SK-N-SH (cell line): ENCODE measurements at places on chromosomes 13 and 19.

DNA sequence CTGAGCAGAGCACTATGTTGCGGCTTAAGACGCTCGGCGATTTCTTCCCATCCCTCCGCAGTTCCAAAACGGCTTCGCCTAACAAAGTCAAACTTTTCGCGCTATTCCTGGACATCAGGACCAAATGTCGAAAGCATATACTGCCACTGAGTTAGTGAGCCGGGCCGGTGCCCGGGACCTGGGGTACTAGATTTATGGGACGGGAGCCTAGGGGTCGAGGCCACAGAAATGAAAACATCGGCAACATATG is 699 bp downstream of the RCBTB2 start:
- no peak for DNase-seq

GRCh38 chr13:39531646-39532045 is 71.3 kb downstream of the LHFPL6 start:
- DNase-seq, result no peak

DNA sequence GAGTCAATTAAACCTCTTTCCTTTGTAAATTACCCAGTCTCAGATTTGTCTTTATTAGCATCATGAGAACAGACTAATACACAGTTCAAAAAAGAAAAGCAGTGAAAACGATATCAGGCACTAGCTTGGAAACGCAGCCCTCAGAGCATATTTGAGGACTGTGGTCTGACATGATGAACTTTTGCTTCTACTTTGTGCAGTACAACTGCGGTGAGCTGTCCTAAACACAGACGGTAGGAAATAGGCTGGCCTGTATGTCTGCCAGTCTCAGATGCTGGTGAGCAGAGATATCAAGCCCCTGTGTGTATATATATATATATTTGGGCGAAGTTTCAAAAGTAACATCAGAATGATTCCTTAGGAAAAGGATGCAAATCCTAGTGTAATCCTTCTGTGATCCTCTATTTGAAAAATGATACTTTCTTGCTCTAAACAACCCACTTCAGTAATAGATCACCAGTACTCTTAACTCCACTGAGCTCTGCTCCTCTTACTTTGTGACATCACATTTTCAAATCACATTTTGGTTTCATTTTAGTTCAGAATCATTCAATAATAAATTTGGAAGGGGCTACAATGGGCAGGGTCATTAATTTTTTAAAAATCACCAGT is 74.4 kb downstream of the TNFRSF19 start:
- no peak for DNase-seq

DNA sequence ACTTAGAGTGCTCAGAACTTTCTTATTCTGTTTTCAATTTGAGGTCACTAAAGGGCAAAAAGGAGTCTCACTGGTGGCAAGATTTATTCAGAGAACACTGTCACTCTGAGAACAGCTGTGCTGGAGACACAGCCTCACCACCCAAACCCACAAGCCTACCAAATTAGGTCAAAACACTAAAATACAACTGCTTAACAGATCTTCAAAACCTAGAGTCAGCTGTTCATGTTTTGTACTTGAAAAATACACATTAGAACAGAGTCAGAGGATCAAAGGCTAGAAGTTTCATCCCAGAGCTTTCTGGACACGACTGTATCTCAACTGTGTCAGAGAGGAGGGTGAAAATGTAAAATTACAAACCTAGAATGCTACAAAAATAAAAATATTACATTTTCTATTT is 89.3 kb downstream of the MIPEP start:
- DNase-seq, result no peak

GRCh38 chr13:61778531-61778930 is 362.9 kb upstream of the PCDH20 start:
- DNase-seq, result no peak

DNA sequence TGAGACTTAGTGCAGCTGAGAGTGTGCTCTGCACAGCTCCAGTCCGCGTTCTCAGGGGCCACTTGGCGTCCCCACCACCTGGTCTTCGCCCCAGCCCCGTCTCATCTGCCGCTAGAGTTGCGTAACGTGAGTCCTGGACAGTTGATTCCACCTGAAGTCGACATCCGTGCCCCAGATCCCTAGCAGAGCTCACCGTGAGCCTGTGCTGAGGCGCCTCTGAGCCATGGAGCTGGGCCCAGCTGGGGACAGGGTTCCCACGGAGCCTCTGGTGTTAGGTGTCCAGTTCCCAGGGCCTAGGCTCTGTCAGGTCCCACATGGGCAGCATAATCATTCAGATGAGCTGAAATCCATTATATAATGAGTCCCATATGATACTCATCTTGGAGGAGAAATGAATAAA is 147.1 kb upstream of the SOX1 start:
- DNase-seq, result no peak

DNA sequence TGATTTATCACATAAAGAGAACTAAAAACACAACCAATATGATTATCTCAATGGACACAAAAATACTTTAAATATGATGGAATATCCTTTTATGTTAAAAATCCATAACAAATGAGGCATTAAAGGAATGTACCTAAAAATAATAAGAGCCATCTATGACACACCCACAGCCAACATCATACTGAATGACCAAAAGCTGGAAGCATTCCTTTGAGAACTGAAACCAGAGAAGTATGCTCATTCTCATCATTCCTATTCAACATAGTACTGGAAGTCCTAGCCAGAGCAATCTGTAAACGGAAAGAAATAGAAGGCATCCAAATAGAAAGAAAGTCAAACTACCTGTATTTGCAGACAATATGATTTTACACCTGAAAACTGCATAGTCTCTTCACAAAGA is 671.0 kb downstream of the SLITRK1 start:
- no peak for DNase-seq

- no peak for DNase-seq
These were observed 981.5 kb downstream of the DIAPH3 start for GRCh38 chr13:59182241-59182640.

DNA sequence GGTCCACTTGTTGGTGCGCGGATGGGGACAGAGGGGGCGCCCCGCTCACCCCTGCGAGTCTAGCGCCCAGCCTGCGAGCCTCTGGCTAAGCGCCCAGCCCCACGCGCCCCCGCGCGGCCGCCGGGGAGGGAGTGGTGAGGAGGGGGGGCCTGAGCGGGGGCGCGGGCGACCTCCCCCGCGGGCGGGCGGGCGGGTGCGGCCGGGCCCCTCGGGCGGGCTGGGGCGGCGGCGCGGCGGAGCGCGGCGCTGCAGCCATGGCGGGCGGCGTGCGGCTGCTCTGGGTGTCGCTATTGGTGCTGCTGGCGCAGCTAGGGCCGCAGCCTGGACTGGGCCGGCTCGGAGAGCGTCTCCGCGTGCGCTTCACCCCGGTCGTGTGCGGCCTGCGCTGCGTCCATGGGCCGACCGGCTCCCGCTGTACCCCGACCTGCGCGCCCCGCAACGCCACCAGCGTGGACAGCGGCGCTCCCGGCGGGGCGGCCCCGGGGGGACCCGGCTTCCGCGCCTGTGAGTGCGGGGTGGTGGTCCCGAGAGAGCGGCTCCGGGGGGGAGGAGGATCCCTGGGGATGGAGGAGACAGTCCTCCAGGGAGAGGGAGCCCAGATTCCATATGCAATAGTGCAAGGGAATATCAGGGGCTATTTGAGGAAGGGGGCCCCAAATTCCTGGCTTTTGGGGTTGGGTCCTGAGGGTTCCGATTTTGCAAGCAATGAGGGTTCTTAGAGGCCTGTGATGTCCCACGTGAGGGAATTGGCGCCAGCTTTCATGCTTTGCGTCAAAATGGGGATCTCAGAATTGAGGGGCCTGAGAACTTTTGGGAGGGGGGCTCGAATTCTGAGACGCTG is at the start of gene LTBP4:
TSS of gene LTBP4 (plus strand) at position 236 of the 841 bp plus-strand sequence. CDS start at position 255, 19 bp downstream.
- DNase-seq, result peak; percentile 74

DNA sequence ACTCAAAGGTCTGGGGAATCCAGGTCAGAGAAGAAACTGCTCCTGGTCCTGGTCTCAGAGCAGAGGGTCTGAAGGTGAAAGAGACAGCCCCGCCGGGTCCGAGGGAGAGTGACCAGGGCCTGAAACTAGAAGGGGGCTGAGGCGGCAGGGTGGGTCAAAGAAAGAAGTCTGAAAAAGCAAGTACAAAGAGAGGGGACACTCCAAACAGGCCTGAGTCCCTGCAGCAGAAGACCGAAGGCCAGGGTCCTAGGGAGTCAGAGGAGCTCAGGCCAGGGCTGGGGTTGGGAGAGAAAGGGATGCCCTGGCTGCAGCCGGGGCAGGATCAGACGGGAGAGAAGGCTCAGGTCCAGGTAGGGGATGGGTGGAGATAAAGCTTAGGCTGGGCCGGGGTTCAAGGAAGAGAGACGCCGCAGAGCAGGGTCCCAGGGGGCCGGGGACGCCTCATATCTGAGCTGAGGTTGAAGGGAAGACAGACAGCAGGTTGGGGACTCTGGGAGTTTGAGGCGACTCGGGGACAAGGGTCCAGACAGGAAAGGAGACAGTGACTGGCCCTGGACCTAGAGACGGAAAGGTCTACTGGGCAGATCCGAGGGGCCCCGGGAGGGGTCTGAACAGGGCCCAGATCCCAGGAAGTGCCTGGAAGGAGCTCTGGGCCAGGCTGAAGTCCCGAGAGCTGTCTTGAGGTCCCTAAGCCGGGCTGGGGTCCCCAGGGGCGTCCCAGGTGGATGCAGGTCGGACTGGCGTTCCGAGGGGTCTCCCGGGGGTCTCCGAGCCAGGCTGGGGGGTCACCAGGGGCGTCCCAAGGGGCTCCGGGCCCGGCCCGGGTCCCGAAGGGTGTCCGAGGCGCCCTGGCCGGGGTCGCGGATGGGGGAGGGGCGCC is 795 bp downstream of the MLLT1 start:
- no peak for DNase-seq

GRCh38 chr13:110105136-110105535 is 201.8 kb downstream of the COL4A1 start:
- no peak for DNase-seq

DNA sequence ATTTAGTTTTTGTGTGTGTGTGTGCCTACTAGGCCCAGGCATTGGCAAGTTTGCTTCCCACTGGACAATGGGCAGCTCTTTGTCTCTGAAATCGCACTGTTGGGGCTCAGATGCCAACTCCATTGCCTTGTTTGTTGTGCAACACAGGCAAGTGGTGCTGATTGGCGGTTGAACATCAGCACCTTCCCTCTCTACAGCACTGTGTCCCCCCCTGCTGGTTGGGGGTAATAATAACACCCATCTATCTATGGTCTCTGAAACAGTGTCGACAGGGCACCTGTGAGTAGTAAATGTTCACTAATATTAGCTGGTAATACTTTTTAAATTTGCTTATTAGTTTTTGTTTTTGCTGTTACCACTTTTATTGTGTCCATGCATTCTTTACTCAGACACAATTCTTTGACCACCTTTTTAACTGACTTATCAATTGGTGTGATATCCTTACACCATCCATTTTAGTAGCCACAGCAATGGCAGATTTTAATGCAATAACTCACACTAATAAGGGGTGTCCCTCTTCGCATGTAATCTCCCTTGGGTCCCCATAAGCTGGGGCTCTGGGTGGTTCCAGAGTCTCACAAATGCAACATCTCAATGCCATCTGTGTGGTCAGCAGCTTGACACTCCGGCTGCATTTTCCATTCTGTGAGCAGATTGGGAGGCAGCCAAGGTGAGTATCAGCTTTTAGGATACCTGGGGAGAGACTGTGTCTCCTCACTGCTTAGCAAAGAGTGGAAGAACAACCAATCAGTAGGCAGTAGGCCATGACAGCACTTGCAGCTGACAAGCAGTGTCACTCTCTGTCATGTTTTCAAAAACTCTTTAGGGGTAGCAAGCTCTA is 47.7 kb upstream of the UQCRFS1 start:
- DNase-seq, result peak; percentile 52

DNA sequence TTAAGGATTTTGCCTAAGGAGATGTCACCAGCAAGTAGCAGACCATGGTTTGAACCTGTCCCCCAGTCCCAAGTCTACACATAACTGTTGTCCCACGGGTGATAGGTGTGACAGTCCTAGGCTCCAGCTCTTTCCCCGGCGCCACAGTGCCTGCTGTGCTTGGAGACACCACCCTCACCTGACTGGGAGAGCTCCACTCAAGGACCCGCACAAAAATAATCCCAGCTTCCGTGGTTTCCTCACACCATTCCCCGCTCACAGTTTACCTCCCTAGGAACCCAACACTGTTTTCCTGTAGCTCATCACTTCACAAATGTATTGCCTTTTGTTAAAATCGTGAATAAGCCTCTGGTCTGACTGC is 19.8 kb upstream of the RASA3 start:
- DNase-seq, result no peak

DNA sequence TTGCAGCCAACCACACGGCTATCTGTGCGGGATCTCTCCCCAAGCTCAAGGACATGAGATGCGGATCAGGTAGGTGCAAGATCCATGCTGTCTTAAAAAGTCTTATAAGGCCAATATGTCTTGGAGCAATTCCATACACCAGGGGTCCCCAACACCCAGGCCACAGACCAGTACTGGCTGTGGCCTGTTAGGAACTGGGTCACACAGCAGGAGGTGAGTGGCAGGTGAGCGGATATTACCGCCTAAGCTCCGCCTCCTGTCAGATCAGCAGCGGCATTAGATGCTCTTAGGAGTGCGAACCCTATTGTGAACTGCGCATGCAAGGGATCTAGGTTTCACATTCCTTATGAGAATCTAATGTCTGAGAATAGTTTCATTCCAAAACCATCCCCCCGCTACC is 68.8 kb upstream of the ZNF599 start:
- no peak for DNase-seq

DNA sequence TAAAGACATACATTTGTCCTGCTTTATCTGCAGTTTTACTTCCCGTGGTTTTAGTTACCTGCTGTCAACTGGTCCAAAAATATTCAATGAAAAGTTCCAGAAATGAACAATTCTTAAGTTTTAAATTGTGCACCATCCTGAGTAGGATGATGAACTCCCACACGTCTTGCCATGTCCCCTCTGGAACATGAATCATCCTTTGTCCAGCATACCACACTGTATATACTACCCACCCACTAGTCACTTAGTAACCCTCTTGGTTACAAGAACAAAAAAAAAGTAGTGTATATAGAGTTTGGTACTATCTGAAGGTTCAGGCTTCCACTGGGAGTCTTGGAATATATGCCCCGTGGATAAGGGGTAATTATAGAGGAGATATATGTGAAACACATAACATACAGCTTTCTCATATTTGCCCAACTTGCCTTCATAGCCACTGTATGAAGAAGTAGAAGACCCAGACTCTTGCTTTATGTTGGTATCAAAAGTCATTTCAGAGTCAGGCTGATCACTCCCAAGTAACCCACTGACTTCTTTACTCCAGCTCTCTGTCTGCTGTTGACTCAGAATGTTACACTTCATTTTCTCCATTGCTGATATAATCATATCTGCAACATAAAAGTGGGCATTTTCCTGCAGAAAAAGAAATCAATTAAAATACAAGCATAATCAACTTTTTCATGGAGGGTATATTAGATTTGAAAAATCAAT is 19.3 kb downstream of the RUBCNL start:
- no peak for DNase-seq

DNA sequence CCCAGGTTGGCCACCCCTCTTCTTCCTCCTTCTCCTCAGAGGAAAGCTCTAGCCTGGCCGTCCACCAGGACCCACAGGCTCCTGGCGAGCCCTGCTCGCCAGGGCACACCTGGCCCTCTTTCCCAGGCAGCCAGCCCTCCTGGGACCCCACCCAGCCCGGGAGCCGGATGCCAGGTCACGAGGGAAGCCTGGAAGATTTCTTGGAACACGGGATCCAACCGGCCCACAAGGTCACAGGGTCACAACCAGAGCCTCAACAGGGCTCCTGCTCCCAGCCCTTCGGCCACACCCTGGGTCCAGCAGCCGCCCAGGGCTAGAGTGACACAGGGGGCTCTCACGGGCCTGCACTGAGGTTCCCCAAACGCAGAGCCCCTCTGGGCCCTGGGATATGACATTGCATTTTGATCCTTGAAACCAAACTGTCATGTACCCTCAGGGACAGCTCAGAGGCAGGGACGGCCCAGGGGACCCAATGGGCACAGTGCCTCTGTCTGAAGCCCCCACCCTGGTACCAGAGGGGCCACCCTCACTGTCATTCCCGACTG is 5.5 kb downstream of the MKNK2 start:
- no peak for DNase-seq
